Dermis blood vessel endothelial cell (primary cell): ENCODE measurements at places on chromosomes 11 and 22. TPM values are rescaled to one million over a fixed set of nuclear protein-coding genes. Genes with fewer than 3 reads are reported as not detected.

Gene SYCE3
- not detected in 2 replicates for total RNA-seq

Gene SHANK3
- total RNA-seq: 33.0 and 42.7 TPM in 2 replicates

Gene OR2D2
- 0.17 TPM in 1 of 2 replicates, not detected in the other for total RNA-seq

Gene TEX12
- not detected in 2 replicates for total RNA-seq

Gene RTN4RL2
- 0.14 and 0.51 TPM in 2 replicates for total RNA-seq

Gene SLC1A2
- total RNA-seq: not detected in 2 replicates

Gene SLC22A25
- not detected in 2 replicates for total RNA-seq

DNA sequence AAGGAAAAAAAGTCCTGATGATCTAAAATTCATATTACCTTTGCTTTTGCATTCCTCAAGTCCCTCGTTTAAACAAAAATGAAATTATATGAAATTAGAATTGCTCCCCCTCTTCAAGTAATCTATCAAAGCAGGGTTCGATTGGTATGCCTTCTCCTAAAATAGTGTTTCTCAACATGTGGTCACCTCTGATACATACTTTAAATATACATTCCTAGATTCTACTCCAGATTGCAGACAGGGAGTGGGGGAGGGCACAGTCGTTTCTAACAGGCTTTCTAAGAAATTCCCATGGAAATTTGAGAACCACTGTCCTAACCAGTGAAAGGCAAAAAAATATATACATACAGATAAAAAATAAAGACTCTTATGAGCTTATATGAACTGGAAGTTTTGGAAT lies 22.6 kb upstream of the IRAG1 start:
- DNase-seq: no peak

DNA sequence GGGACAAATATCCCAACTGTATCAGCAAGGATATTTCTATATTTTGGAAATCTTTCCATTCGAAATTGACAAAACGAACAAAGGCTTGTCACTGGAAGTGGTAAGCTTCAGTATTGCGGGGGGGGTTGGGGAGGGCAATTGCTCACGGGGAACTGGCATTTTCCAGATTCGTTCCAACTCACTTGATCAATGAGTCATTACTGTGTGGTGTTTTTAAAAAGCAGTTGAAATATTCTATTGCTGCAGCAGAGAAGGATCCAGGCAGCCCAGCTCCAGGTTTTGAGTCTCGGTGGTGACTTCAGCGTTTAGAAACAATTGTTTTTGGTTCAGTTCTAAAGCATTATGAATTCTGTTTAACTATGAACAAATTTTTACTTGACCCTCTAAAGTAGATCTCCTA lies 33.8 kb upstream of the FBLN1 start:
- no peak for DNase-seq

GRCh38 chr11:47716692-47717091 lies 1.5 kb upstream of the AGBL2 start:
- DNase-seq: peak; percentile 17

- no peak for DNase-seq
These were observed 13.9 kb upstream of the RASSF10 start for GRCh38 chr11:12995188-12995587.

- no peak for DNase-seq
These were observed 68.6 kb downstream of the CDKN1C start for GRCh38 chr11:2816941-2817421.

DNA sequence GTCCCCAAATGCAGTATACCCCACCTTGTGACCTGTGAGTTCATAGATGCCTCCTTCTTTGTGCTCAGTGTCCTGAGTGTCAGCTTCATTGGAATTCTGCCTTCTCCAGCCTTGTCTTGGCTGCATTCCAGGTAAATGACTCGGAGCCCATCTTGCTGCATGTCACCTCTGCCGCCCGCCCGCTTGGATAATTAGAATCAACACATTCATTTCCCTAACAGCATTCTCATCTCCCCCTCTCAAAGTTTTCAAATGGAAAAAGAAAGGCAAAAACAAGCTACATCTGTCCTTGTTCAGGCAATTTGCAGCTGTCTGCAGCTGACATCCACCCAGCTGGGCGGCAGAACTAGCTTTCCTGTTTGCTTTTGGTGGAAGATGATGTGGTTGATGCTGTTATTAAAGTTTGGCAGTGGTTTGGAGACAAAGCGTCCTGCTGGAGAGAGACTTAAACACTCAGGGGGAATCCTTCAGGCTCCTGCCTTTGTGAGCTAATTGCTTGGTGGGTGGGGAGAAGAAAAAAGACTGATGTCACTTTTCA lies 198.8 kb upstream of the SEZ6L start:
- DNase-seq: no peak

GRCh38 chr11:64056213-64056785 lies 20.6 kb downstream of the FLRT1 start:
- no peak for DNase-seq

DNA sequence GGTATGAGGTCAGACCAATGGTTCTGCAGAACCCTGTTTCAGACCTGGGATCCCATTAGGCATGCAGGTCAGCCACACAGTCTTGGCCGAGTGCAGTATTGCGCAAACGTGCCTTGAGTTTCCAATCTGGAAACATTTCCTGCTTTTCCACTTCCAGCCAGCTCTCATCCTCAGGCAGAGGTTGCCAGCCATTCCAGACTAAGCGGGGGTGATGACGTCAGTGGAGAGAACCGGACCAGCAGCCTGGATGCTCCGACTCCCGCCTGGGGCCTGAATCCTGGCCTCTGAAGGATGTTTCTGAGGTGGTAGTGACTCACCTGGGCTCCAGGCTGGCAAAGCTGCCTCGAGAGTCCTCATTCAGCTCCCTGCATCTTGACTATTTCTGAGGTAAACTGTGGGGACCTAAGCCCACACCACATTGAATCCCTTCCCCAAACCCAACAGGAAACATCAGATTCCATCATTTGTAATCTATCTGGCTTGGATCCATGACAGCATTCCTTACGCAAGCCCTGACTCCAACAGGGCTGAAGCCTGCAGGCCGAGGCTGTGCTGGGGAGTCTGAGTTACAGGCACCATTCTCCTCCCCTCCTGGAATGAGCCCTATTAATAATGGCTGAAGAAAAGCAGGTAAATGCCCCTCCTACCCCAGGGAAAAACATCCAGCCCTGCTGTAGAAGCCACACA lies 83.0 kb downstream of the ABTB2 start:
- peak; percentile 30 for DNase-seq

GRCh38 chr22:46795845-46796565 lies 33.6 kb downstream of the TBC1D22A start:
- no peak for DNase-seq

- DNase-seq: no peak
These were observed 574.3 kb downstream of the NTM start for GRCh38 chr11:131944736-131945135.

DNA sequence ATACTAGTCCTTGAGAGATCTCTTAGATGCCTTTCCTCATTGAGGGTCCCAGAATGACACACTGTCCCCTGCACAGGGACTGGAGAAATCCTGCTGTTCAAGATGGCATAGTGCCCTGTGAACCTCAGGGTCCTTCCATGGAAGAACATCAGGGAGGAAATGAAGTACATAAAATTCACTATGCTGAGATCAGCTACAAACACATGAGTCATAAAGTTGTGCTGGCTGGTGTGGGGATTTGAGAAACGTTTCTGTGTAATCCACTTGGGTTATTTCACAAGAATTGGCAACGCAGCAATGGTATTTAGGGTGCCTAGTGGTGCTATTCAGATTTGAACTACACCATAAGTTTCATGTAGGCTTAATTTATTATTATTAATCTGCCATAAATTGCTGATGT lies 174.4 kb downstream of the MAML2 start:
- DNase-seq: peak; percentile 70

DNA sequence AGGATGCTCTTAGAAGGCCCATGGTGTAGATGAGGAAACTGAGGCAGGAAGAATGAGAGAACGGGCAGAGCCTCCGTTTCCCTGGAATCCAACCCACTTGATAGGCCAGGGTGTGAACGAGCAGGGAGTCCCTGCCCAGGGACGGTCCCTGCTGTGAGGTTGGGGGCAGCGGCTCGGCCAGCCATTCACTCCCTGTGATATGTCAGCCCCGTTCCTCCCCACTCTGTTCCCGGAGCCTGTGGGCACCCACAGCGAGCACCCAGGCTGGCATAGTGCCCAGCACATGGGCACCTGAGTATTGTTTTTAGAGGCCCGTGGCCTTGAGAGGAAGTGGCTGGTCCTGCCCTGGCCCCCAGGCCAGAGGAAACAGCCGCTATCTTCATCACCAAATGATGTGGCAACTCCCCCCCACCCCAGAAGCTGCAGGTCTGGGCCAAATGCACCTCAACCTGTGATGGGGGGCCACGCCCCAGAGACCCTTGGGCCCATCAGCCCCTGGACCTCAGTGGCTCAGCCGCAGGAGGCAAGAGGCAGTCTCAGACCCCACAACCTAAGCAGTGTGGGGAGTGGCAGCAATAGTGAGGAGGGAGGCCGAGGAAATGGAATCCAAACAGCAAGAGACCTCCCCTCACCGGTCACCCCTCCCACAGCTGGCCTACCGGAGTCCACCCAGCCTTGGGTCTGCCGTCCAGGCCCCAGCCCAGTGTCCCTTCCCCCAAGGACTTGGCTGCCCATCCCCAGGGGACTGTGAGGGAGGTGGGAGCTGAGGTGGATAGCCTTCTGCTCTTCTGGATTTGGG lies 2.1 kb downstream of the ALDH3B1 start:
- DNase-seq: no peak

GRCh38 chr22:47676685-47677084 lies 914.2 kb downstream of the TBC1D22A start:
- no peak for DNase-seq

DNA sequence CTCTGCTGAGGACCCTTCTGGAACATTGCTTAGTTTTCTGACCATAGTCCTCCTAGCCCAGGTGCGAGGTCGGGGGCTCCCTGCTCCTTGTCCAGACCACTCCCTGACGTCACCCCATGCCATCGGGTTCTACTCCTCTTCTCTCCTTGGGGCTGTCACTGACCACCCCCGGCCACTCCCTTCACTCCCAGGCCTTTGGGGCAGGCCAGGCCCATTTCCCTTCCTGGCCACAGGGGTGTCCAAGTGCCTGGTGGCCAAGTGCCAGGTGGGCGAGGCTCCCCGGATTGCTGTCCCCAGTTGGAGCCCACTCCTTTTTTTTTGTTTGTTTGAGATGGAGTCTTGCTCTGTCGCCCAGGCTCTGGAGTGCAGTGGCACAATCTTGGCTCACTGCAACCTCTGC lies 19.5 kb downstream of the MRGPRD start:
- DNase-seq: no peak
